ENCODE measurements at places on chromosomes 6 and 20. TPM values are rescaled to one million over a fixed set of nuclear protein-coding genes. Genes with fewer than 3 reads are reported as not detected.

DNA sequence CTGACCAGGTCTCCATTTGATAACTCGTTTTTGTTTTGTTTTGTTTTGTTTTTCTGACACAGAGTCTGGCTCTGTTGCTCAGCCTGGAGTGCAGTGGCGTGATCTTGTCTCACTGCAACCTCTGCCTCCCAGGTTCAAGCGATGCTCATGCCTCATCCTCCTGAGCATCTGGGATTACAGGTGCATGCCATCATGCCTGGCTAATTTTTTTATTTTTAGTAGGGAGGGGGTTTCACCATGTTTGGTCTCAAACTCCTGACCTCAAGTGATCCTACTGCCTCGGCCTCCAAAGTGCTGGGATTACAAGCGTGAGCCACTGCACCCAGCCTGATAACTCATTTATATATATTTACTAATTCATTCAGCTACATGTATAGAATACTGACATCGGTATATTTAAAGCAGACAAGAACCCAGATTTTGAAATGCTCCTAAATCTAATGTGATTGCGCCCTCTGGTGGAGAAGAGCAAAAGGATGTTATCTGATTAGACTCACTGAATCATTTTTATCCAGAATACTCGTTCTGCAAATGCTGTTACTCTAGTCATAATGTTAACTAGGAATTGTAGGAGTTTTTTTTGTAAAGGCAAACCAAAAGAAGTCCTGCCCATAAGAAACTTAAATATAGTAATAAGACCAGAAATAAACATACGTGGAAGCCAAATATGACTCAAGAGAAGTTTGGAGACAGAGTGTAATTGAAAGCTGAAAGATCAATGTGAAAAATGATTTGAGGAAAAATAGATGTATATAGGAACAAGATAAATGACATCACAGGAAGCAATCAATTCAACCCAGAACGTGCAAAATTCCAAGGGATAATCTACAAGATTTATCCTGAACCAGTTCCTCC, 5.3 kb upstream of the COL12A1 start:
- H3K27me3 ChIP-seq: no peaks in the 10 kb centered on the region
- no peaks in the 10 kb centered on the region for H3K36me3 ChIP-seq
- peak; percentile 83 for DNase-seq
- no peak overlapping the region for H3K27ac ChIP-seq

MMP24 gene
- total RNA-seq: 1.1 TPM

DNA sequence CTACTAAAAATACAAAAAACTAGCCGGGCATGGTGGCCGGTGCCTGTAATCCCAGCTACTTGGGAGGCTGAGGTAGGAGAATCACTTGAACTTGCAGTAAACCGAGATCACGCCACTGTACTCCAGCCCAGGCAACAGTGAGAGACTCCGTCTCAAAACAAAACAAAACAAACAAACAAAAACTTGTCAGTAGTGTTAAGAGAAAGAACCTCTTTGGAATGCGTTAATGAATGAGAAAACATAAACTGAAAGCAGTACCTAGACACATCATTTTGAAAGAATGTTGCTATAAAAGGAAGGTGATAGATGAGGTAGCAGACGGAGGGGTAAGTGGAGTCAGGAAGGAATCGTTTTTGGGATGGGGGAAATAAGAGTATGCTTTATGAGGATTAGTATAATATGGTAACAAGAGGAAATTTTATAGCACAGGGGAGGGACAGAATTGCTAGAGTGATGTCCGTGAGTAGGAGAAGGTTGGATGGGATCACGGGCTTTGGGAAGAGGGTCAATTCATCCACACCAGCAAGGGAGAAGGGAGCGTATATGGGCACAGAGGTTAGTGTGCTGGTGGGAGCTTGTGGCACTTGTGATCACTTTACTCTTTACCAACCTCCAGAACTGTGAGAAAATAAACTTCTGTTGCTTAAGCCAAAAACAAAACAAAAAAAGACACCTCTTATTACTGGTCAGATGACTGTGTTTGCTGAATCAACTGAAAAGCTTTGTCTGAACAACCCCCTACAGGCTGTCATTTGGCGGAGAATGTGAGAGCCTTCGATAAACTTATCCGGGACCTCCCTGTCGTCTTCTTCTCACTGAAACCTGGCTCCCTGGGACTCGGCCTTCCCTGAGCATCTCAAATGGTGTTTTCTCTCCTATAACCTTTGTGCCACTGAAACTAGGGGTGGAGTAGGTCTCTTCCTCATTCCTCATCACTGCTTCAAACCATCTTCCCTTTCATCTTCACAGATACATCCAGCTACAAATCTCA, 48.9 kb upstream of the TFAP2A start:
- H3K27ac ChIP-seq: no peak overlapping the region
- no peak overlapping the region for H3K4me3 ChIP-seq
- H3K36me3 ChIP-seq: no peaks in the 10 kb centered on the region
- H3K4me1 ChIP-seq: no peaks in the 10 kb centered on the region
- no peak for DNase-seq
- H3K27me3 ChIP-seq: no peaks in the 10 kb centered on the region

- no peaks in the 10 kb centered on the region for H3K36me3 ChIP-seq
- no peaks in the 10 kb centered on the region for H3K4me1 ChIP-seq
- DNase-seq: no peak
- H3K4me3 ChIP-seq: no peak overlapping the region
- no peaks in the 10 kb centered on the region for H3K27me3 ChIP-seq
These were observed 35.9 kb upstream of the TOX2 start for GRCh38 chr20:43878776-43879175.

SENP6 gene
- total RNA-seq: 152 TPM

GRCh38 chr20:20199361-20200160, 147.2 kb downstream of the CFAP61 start:
- H3K27ac ChIP-seq: no peak overlapping the region
